Epithelial cell of proximal tubule (primary cell): ENCODE measurements at places on chromosomes 2 and 18. TPM values are rescaled to one million over a fixed set of nuclear protein-coding genes. Genes with fewer than 3 reads are reported as not detected.

POTEI gene
- not detected in 2 replicates for total RNA-seq

GRCh38 chr2:147331790-147332419 is 512.9 kb upstream of the ACVR2A start:
- no peak for DNase-seq

UCN gene
- total RNA-seq = not detected in 2 replicates

DNA sequence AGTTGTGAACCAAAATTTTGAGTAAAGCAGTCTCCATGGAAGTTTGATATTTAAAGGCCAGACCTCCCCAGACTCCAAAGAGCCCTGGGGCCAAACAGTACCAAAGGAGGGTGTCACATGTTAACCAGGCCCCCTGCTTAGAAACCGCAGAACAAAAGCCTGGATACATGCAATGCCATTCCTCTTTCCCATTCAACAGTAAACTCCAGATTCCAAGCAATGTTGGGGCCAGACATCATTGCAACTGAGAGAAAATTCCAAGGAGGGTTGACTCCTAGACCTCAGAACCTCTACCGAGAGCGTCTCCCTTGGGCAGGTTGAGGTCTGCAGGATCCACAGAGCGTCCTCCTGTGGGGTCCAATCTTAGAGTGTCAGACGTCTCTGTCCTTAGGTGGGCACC is 404.4 kb upstream of the SYT4 start:
- DNase-seq = no peak

HOXD12 gene
- not detected in 2 replicates for total RNA-seq

DNA sequence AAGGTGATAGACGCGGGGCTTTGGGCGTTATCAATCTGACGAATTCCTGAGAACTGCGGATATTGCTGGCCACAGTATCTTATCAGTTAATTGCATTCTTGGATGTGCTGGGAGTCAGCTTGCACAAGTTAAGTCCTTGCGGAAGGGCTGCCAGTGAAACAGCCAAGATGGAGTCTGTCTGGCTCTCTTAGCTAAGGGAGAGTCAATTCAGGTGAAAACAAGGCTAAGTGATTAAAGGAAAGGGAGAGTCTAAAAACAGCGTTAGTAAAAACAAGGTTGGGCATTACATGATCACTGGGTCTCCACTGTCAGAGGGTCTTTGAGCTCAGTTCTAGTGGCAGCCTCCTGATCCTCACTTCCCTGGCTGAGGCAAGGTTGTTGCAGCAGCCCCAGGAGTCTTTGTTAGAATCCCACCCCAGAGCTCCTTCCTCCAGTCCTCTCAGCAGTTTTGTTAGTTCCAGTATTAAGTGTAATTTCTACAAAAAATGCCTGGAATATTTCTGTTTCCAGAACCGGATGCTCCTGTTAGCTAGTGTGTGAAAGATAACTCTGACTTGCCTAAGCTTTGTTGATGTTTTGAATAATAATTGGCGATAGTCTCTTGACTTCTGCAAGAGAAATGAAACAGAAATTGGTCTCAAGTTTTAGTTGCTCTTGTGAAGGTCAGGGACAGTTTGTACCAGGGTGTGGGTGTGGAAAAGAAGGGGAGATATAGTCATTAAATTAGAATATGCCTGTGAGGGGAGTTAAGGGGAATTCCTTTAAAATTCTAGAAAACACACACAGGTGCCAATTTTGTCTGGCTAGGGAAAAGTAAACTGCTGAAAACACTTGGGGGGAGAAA is 10.6 kb downstream of the CFLAR start:
- DNase-seq = no peak

FSHR gene
- total RNA-seq = not detected in 2 replicates

GRCh38 chr2:100247256-100248043 is 74.9 kb downstream of the LONRF2 start:
- no peak for DNase-seq

DNA sequence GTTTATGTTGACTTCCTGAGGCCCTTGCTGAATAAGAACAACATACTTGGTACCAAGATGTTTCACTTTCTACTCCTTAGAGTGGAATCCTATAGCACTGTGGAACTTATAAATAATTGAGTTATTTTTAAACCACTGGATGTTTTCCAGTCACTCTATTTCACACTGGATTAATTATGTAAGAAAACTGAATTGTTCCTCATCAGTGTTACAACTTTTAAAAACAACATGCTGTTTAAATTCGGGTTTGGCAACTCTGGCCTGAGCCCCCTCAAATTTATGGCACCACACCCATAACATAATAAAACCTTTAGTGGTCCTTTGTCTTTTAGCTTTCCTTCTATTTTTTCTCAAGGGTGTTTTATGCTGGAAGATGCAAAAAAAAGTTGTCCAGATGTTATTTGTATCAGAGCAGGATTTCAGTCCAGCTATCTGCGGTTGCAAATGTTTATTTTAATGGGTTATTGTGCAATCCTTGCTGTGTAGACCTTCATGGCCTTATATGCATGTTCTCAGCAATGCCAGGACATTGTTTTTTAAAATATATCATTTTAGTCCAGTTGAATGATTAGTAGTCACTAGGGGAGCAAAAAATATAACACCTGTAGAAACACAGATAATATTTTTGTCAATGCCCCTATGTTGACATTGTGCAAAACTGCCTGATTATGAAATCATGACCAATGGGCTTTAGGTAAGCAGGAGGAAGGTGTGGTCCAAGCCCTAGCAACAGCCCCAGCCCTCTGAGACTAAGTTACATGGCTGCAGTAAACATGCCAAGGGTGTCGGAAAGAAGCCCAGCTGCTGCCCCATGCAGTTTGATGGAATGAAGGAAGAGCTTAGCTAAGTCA is 638.0 kb upstream of the ZEB2 start:
- DNase-seq = no peak

GRCh38 chr18:23281626-23282436 is 146.5 kb downstream of the CABLES1 start:
- no peak for DNase-seq

DCAF17 gene
- 8.0 and 11.5 TPM in 2 replicates for total RNA-seq

- no peak for DNase-seq
Measured at GRCh38 chr18:42409005-42409404, 454.0 kb downstream of the PIK3C3 start.

PIAS2 gene
- total RNA-seq = 14.0 and 16.8 TPM in 2 replicates

ALLC gene
- total RNA-seq = not detected in 2 replicates

DNA sequence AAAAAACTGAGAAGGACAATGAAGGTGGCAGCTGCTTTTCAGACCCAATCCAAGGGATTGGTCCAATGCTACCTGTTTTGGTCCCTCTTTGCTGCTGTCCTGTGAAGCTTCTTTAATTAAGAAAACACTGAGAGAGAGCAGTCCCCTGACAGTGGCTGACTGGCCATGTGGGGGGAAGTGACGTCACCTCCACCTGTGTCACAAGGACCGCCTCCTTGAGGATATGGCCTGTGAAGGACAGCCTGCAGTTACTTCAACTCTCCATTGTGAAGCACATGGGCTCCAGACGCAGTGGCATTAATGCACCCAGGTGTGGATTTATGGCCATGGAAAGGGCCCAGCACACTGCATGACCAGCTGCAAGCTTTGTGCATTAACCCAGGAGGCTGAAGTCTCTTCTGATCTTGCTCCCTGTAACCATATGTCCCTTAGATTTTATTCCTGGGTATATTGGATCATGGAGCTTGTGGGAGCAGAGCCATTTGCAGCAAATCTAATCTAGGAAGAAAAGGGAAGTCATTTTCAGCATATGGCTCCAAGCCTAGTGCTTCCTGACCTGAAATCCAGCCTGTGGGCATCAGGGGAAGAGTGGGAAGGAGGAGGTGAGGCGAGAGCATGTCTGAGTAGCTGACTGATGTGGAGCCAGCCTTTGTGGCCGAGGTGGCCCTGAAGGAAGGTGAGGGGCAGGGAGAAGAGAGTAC is 32.2 kb downstream of the KIF5C start:
- DNase-seq = no peak

DNA sequence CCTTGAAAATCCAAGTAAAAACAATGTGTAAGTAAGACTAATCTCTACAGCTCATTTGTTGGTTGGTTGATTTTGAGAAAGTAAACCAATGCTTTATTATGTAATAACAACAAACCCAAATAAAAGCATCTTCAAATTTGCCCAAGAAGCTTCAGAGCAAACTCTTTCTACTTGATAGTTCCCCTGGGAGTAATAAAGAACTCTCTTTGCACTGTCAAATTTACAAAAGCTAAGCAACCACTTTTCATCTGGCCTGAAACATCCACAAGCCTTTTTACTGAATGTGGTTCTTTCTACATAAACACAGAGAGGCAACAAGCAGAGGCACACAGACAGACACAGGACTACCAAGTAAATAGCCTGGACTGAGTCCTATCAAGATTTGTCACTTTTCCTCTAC is 28.8 kb upstream of the CACNB4 start:
- no peak for DNase-seq

DNA sequence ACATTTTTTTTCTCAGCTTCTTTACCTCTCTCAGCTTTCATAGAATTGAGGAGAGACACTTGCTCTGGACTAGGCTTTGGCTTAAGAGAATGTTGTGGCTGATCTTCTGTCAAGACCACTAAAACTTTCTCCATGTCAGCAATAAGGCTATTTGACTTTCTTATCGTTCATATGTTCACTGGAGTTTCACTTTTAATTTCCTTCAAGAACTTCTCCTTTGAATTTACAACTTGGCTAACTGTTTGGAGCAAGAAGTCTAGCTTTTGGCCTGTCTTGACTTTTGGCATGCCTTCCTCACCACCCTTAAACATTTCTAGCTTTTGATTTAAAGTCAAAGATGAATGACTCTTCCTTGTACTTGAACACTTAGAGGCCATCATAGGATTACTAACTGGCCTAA is 104.4 kb upstream of the SLC39A10 start:
- no peak for DNase-seq

CPO gene
- total RNA-seq = not detected in 2 replicates

OR6B2 gene
- not detected in 2 replicates for total RNA-seq

DNA sequence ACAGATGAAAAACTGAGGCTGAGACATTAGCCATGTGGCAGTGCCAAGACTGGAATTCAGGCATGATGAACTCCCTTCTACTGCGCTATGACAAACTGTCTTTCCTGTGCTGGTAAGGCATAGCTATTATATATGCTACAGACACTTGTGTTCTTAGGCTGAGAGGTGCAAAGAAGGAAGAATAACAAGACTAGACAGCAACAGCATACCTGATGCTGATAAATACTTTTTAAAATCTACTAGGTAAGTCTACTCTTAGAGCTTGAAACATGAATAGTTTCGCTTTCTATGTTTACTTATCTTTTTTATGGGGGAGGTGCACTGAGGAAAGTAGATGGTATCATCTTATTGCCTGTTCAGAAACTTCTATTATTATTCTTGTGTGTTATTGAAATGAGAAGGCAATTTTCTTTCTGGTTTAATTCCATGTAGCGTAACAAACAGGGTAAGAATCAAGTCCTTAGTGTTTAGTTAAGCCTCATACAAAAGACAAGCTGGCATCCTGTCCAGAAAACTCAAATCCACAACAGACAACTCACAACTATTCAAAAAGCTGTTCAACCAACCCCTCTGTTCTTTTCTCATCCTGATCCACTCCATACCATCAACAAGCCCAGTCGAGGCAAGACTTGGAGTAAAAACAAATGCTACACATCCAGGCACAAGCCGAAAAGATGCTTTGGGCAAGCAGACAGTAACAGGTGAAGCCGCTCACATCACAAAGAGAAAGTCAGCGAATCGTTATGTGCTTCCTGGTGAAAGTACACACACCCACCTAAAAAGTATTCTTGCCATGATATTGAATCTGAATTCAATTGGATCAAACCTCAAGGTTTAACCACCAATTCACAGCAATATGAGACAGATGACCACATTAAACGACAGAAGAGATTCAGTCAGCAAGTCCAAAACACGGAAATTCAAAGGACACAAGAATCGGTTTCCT is 1.5 kb downstream of the TTC32 start:
- DNase-seq = no peak

GRCh38 chr2:71801969-71802368 is 345.7 kb downstream of the CYP26B1 start:
- DNase-seq = no peak

MTCL1 gene
- total RNA-seq = 60.1 and 81.7 TPM in 2 replicates

- DNase-seq = no peak
Measured at GRCh38 chr2:180364719-180365118, 357.6 kb upstream of the CWC22 start.

PPP1R1C gene
- 0.35 TPM in 1 of 2 replicates, not detected in the other for total RNA-seq

DNA sequence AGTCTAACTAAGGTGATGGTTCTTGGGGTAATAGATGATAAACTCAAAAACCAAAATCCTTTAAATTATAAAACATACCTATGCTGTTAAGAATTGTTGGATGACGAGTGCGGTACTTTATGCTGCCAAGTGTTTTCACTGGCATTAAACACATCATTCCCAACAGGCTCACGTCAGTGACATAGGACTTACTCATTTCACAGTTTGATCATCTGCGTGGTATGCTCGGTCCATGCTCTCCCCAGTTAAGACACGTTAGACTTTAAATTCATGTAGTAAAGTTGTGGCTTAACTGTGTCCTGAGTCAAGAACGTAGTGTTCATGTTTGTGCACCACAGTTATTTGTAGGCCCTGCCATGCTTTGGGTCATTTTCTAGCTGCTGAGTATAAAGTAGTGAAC is 125.6 kb upstream of the MYT1L start:
- no peak for DNase-seq

RGPD6 gene
- 15.0 and 18.8 TPM in 2 replicates for total RNA-seq

GRCh38 chr2:134836986-134837385 is 1.4 kb upstream of the ACMSD start:
- DNase-seq = peak; percentile 94

DNA sequence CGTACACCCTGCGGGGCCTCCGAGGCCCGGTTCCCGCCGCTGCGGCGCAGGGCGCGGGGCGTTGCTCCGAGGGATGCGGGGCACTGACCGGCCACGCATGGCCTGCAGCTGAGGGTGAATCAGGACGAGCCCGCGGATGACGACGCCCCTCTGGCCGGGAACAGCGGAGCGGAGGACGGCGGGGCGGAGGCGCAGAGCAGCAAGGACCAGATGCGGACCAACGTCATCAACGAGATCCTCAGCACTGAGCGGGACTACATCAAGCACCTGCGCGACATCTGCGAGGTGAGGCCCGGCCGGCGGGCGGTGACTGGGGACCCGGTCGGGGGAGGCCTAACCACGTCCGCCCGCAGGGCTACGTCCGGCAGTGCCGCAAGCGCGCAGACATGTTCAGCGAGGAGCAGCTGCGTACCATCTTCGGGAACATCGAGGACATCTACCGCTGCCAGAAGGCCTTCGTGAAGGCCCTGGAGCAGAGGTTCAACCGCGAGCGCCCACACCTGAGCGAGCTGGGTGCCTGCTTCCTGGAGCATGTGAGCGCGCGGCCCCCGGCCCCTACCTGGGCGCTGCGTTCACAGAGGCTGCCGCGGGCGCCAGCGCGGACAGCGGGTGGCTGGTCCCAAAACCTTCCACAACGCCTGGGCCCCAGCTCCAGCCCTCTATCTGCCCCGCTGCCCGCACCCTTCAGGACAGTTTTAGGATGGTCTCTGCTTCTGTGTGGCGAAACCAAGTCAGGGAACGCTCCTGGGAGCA is 53.2 kb downstream of the FAM168B start:
- no peak for DNase-seq

- DNase-seq = peak; percentile 63
Measured at GRCh38 chr18:49920731-49921130, 107.4 kb upstream of the ACAA2 start.

DNA sequence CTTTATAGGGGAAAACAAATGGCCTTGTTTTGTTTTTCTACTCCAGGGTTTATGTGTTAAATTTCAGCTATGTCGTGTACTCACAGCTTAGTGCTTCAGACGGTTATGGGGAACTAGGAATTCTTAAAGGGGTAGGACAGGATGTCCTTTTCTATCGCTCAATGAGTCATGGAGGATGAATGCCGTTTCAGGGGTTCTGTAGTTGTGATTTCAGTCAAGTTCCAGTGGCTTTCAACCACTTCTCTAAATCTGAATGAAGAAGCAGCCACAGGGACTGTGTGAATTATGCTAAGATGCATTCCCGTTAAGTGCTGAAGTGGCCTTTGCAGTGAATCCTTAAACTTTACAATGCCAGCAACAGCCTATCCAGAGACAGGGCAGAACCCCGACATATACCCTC is 1231.7 kb upstream of the ZEB2 start:
- DNase-seq = peak; percentile 45
